ENCODE measurements at places on chromosomes 12 and 14.

- no peak for DNase-seq
Observed at GRCh38 chr12:92058664-92059063, 87.0 kb downstream of the BTG1 start.

- no peak for DNase-seq
Observed at GRCh38 chr14:103696070-103696402, 19.2 kb downstream of the XRCC3 start.

GRCh38 chr14:39812532-39813320 lies 380.5 kb upstream of the FBXO33 start:
- no peak for DNase-seq

DNA sequence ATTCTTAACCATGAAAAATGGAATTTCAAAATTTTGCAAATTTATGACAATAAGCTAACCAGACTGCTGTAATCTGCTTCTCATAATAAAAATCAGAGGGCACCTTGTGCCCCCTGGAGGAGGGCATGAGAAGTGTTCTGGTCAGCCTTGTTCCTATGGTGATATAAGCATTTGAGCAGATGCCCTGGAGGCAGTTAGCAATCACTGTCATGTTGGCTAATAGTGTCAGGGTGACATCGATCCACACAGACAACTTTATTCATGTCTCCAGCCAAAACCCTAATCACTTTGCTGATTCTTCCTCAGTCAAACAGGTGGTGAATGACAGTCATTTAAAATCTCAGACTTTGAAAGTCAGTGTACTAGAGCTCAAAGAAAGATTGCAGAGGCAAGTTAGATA lies 943.0 kb downstream of the GALC start:
- no peak for DNase-seq

DNA sequence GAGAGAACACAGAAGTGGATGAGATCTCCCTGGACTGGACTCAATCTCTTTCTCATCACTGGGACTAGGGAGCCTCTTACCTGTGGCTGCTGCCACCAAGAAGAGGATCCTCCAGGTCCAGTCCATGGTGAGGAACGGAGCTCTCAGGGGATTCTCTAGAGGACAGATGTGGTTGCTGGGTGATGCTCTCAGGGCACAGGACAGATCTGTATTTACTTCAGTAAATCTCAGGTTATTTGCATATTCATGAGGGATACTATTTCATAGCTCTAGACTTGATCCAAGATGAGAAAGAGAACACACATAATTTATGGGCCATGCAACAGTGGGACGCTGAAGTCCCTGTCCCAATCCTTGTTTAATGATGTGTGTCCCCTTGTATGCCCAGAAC lies 460.5 kb downstream of the TMEM121 start:
- no peak for DNase-seq

DNA sequence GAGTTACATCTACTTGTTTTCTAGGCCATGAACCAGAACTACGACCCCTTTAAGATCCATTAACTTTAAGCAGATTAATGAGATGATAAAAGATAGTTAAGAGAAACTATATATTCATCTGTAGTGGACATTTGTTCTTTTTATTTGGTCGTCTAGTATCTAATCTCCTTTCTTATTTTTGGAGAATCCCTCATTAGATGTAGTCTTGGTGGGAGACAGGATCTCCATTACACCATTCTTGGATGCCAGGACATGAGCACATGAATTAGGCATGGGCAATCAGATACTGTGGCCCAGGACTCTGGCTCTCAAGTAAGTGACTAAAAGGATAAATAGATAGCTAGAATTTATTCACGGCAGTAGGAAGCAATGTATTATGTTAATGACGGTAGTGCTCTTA lies 245.0 kb downstream of the ATP23 start:
- DNase-seq: no peak

GRCh38 chr12:46208370-46208769 lies 60.5 kb downstream of the SLC38A1 start:
- DNase-seq: no peak

- no peak for DNase-seq
Observed at GRCh38 chr12:31896514-31897039, 62.6 kb upstream of the RESF1 start.

DNA sequence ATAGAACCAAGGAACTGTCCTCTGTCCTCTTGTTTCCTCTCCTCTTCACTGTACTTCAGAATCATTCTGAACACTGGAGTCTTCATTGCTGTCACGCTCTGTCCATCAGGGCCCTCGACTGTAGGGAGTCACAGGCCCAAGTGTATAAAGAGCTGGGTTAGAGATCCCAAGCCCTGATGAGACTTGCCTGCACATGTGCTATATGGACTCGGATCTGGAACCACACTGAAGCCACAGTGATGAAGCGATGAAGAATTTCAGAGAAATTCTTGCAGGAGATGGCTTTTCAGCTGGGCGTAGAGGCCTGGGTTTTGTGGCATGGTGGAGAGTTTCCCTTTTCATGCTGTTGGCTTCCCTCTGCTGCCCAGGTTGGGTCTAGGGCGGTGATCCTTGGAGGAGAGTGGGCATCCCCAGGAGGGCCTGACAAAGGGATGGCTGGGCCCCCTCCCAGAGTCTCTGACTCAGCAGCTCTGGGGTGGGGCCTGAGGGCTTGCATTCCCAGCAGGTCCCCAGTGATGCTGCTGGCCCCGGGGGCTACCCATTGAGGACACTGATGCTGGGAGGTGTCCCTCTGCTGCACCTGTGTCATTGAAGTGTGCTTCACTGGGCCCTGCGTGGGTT lies 39.6 kb upstream of the YY1 start:
- no peak for DNase-seq

GRCh38 chr14:36591482-36591881 lies 9.1 kb upstream of the NKX2-8 start:
- no peak for DNase-seq

- DNase-seq: no peak
Observed at GRCh38 chr12:97109441-97109840, 202.4 kb downstream of the NEDD1 start.

DNA sequence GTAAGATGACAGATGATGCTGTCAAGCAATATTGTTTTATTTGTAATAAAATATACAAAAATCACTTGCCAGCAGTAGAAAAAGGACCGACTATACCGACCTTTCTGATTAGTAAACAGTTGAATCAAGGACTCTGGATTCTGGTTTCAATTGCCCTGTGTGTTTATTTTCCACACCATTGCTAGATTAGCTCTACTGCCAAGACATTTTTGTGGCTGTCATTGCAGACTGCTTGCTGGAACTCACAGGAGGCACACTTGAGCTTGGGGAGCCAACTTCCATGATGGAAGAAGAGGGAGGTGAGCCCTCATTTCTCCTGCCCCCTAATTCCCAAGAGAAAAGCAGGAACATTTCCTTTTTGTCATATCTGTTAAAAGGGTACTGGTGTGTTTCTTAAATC lies 51.3 kb downstream of the MAPKAPK5 start:
- no peak for DNase-seq

DNA sequence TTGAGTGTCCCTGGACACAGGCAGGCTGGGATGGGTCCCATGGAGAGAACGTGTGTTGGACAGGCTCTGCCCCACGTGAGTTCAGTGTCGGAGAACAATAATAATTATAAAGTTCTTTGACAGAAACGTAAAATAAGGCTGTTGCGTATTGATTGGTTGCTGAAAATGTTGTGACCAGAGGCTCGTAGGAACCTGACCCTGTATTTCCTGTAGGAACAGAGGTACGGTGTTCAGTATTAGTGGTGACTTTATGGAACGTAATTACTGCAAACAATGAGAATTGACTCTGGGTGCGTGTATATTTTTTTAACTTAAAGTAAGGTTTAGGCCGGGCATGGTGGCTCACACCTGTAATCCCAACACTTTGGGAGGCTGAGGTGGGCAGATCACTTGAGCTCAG lies 7.8 kb downstream of the MTA1 start:
- no peak for DNase-seq

GRCh38 chr12:124888260-124888659 lies 24.6 kb upstream of the SCARB1 start:
- DNase-seq: no peak

DNA sequence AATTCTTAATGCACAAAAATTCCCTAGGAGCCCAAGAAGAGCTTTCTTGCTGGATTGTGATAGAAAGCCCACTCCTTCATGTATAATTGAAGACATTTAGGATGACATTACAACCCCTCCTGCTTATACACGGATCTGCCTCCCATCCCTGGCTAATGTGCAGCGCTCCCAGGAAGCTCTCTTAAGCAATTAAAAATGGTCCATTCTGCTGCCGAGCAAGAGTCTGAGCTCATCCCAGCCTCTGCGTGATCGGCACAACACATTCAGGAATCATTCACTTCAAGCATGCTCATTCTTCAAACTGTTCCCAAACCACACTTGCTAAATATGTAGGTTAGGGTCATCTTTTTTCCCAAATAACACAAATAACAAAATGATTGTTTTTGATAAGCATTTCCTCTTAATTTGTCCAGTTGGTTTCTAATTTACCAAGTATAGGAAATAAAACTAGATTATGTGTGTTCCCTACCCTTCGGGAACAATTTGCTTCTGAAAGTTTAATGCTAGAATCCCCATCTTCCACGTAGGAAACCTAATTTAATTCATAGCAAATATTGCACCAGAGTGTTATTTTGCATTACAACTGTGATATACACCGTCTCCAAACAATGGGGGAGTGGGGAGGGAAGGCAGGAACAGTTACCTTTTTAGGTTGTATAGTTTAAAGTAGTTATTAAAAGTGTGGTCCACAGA lies 17.3 kb upstream of the TMEM233 start:
- no peak for DNase-seq

DNA sequence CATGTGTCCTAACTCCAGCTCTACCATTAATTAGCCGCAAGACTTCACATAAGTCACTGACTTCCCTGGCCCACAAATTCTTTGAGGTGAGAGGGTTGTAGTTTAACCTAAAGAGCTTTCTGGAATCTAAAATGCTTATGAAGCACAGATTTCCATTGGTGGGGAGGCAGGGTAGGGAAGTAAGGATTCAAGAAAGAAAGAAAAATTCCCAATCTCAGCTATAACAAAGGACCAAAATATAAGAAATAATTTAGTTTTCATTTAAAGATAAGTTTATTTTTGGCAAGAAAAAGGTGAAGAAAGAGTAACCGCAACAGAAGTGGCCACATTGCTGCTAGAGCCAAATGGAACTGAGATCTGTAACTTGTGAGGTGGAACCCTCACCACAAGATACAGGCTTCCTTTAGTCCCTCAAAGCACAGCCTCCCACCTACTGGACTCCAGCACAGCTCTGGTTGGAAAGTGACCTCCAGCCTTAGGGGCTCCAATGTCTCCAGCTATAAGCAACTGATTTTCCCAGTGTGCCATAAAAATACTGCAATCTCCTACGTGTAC lies 23.6 kb downstream of the DAD1 start:
- no peak for DNase-seq

- DNase-seq: no peak
Observed at GRCh38 chr14:23639048-23639890, 3.1 kb downstream of the DHRS2 start.

DNA sequence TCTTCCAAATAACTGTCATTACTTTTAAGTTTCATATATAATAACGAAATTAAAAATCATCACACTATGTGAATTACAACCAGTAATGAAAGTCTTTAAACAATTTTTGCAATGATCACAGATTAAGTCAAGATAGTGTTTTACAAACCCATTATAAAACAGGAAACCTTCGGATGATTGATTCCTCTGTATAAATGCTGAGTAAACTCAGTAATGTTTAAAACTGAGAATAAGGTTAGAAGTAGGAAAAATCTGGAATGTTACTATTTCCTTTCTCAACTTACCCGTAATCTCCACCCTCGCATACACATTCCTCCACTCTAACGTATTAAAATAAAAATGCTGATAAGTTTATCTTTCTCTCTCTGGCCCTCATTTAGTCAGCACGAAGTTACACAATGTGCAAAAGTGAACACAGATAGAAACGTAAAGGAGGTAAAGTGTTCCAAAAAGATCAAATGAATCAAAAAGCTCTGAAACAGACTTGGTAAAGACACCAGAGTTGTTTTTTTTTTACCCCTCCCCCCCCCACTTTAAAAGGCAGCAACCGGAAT lies 1.6 kb downstream of the ZFC3H1 start:
- DNase-seq: no peak

DNA sequence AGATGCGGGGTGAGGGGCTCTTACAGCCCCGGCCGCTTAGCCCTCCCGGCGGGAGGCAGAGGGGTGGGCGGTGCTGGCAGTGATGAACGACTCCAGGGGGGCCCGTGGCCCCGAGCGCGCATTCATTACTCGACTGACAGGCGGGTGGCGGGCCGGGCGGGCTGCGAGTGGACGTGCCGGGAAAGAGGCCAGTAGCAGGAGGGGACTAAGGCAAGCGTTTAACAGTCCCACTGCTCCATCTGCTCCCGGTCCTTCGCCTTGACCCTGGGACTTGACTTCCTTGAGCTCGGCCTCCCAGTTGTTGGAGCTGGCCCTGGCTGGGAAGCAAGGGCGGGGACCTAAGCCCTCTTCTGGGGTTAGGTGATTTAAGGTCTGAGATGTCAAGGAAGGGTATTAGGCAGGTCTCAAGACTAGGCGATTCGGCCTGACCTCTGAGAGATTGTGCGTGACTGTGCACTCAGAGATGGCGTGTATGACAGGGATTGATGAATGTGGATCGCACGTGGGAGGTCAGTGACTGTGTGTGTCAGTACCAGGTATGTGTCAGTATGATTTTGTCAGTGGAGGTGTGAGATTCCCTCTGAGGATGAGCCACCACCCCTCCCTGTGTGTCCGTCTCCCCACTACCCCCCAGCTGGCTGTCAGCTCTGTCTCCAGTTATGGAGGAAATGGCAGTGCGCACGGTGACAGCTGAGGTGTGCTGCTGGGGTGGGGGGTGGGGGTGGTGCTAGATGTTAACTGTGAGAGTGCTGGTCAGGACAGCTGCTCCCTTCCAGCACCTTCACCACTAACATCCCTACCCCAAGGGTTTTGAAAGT lies 3.6 kb upstream of the DNAJC22 start:
- DNase-seq: no peak

DNA sequence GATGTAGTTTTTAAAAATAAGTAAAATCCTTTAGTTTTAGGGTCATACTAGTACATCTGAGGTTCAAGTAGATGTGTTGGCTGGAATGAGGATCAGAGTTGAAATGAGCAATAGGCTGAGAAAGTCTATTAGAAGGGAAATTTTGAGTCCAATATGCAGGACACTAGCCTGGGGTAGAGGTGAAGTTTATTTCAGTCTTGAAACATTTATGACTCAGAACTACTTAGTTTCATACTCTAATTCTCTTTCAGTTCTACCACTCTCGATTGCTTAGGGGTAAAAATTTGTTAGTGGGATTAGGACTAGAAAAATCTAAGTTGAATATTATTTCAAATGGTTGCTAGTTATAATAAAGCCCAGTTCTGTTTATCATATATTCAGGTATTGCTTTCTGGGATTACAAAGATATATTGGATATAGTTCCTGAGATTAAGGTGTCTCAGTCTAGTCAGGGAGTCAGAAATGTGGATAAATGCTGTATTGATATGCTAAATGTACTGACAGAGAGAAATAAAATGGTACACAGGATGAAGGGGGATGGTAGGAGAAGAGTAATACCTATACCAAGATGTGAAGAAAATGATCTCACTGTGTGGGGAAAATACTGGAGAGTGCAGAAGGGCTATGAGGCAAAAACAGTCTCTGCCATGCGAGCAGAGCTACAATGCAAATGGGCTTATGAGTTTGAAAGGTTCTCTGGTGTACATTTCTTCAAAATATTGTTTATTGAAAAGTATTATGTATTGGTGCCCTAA lies 395.8 kb upstream of the FBXO33 start:
- DNase-seq: no peak

GRCh38 chr12:113292091-113292490 lies 42.8 kb downstream of the SLC8B1 start:
- DNase-seq: no peak

GRCh38 chr14:105006831-105007592 lies 13.9 kb downstream of the CDCA4 start:
- no peak for DNase-seq

GRCh38 chr14:83864106-83864505 lies 1665.8 kb upstream of the FLRT2 start:
- no peak for DNase-seq
